ENCODE measurements at places on chromosomes 3 and 15. TPM values are rescaled to one million over a fixed set of nuclear protein-coding genes. Genes with fewer than 3 reads are reported as not detected.

DNA sequence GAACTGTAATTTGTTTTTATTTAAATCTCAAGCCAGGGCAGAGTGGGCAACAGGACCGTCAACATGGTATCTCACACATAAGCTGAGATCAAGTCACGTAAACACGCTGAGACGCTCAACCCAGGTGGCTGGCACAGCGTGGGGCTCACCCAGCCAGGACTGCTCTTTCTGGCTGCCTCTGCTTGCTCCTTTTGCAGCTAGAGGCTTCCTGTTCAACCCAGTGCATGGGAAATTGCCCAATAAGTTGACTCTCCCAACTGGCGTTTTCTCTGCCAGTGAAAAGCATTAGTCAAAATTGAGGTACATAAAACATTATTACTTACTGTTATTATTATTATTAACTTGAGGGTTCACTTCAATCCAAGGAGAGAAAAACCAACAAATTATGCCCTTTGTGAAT is 398.1 kb downstream of the NR2F2 start:
- DNase-seq, result no peak

DNA sequence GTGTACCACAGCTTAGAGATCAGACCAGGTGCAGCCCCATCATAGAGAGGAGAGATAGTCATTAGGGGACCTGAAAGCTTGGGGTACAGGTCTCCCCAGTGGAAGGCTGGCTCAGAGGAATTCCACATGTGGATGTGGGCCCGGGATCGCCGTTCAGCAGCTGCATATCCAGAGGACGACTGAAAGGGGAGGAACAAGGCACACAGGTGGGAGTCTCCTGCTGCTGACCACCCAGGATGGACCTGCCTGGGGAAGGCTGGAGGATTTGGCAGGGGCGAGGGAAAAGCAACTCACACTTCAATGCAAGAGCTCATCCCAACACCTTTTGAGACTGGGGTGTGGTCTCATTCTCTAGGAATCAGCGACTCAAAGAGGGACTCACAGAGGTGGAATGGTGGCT is 25.0 kb upstream of the MRPS22 start:
- DNase-seq, result no peak

Gene ACKR4
- 3.2 TPM for total RNA-seq

Gene SPTSSB
- 0.09 TPM for total RNA-seq

Gene PTX3
- total RNA-seq, result 158 TPM
